ENCODE measurements at places on chromosomes 7 and 10. TPM values are rescaled to one million over a fixed set of nuclear protein-coding genes. Genes with fewer than 3 reads are reported as not detected.

Gene RBP4
- not detected for total RNA-seq

- H3K36me3 ChIP-seq: no peaks in the 10 kb centered on the region
- DNase-seq: no peak
- no peak overlapping the region for H3K27ac ChIP-seq
- H3K4me3 ChIP-seq: no peak overlapping the region
- peaks cover 8% of the 10 kb centered on the region for H3K27me3 ChIP-seq
- no peaks in the 10 kb centered on the region for H3K4me1 ChIP-seq
Measured at GRCh38 chr10:114357515-114357996, 46.7 kb downstream of the AFAP1L2 start.

DNA sequence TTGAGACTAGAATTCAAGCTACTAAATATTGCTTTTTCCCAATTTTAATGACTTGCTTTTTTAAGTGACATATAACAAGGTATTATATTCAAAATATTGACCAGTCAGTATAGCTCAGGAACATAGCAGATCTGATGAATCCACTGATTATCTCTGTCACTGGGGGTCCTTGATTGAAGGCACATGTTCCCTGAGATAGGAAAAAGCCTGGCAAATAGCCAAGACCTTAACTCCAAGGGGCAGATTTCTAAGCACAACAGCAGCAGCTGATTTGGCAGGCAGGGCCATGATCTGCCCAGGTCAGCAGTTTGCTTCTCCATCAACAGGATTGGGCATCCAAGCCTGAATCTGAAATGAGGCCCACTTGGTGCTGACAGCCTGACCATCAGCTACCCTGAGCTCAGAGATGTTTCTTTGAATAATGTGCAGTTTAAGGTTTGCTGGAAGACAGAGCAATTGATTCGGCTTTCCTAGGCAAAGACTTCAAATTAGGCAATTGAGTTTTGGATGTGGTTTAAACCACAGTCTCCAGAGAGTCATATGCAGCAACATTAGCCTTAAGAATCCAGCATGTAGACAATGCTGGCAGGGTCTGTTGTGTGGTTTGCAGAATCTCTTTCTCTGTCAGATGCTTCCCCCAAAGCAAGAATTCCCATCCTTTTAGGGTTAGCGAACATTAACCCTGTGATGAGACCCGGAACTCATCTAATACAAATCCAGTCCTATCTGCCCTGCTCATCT is 352.6 kb downstream of the ADRA2A start:
- no peak for DNase-seq
- no peaks in the 10 kb centered on the region for H3K36me3 ChIP-seq
- H3K27me3 ChIP-seq: peaks cover 2% of the 10 kb centered on the region

- peaks cover 3% of the 10 kb centered on the region for H3K27me3 ChIP-seq
- no peak overlapping the region for H3K4me3 ChIP-seq
- no peaks in the 10 kb centered on the region for H3K36me3 ChIP-seq
Measured at GRCh38 chr10:49277973-49278372, 21.0 kb upstream of the C10orf71 start.

DNA sequence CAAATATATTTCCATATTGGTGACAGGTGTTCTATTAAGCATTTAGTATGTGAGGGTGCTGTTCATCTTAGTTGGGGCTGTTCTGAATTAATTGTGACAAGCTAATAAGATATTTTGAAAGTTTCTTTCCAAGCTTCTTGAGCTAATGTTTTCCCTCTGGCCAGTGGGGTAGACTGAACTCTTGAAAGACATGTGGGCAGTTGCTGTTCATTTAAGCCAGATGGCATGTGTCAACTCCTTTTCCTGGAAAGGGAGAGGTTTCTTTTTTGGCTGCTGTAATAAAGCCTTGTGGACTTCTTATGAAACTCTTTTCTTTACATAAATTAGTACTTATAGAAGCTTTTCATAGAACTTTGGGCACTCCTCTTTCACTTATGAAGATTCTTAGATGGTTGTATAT is 21.7 kb downstream of the RAB18 start:
- H3K27ac ChIP-seq: peak overlapping the region; percentile 15
- H3K4me1 ChIP-seq: peaks cover 74% of the 10 kb centered on the region
- no peak for DNase-seq
- no peak overlapping the region for H3K4me3 ChIP-seq
- peaks cover 4% of the 10 kb centered on the region for H3K36me3 ChIP-seq
